ENCODE measurements at places on chromosomes 6 and 20.

- DNase-seq = no peak
Measured at GRCh38 chr20:14758356-14758755, 420.9 kb upstream of the FLRT3 start.

DNA sequence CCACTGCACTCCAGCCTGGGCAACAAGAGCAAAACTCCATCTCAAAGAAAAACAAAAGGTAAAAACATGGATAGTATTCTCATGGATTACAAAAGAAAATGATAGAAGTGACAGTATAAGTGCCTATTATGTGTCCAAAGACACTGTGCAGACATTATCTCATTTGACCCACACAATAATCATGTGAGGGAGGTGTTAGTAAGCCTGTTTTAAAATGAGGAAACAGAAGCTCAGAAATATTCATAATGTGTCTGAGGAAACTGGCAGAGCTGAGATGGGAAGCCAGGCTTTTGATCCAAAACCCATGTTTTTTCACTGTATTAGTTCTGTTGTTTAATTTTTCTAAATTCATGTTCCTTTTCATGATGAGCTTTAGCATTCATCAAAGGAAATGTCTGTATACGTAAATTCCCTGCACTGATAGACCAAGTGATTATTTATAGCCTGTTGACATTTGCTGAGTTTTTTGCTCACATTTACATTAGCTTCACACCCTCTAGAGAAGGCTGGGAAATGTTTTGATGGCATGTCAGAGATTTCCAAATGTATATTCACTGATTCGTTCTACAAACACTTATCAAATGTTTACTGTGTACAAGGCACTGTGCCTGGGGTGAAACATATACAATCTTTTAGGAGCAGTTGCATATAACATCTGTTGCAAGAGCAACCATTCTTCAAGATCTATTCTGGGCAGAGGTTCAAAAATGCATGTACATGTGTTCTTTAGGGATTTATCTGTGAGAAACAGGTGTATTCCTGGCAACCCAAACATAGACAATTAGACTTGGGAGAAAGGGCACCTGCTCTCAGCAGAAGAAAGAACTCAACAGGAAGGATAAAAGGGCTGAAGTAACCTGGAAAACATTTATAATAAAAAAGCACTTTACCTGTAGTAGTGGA lies 331.5 kb downstream of the SAMD5 start:
- no peak for DNase-seq

DNA sequence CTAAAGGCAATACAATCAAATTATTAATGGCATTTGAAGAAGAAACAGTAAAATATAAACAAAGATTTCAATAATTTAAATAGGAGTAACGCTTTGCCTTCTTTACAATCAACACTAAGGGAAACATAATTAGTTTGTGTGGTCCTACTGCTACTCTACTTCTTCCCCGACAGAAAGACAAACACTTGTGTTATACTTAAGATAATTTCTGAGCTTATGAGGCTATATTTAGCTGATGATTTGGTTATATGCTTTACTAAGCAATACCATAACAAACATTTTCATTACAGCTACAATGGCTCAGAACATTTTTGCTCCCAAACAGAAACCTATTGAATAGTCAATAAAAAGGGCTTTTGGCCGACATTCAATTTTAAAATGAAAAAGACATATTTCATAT lies 1217.2 kb upstream of the GJE1 start:
- DNase-seq = no peak

DNA sequence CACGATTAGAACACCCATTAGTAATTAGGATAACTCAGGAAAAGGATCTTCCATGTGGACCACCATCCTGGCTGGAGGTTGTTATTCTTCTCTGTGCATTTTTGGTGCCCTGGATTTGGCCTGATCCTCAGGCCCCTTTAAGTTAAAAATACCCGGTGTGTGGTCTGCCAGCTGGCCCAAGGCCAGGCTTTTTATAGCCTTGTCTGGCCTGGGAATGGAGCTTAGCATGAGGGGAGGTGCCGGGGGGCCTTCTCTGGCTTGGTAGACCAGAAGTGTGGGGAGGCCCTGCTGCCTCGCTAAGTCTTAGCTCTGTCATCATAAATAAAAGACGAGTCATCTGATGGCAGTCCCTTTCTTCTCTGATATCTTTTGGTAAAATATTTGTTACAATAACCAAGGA lies 71.4 kb downstream of the ARID1B start:
- no peak for DNase-seq

GRCh38 chr20:23368316-23369071 lies 6.5 kb downstream of the GZF1 start:
- no peak for DNase-seq

- DNase-seq = no peak
Measured at GRCh38 chr6:159267165-159267564, 98.0 kb downstream of the FNDC1 start.

GRCh38 chr6:169158174-169158573 lies 95.5 kb downstream of the THBS2 start:
- no peak for DNase-seq

DNA sequence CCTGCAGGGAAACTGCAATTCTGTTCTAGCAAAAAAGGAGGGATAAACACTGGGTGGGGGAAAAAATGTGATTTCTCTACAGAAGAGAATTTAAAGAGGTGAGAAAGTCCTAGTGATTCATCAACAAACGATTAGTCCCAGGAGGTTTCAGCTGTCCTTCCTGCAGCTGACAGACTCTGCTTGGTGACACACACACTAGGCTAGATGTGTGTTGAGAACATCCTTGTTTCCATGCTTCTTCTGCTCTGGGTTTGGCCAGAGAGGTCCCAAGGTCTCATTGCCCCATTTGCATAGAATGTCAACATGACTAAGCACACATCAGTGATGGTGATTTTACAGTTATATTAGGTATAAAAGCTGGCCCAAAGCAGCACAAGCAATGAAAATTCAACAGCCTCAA lies 258.3 kb downstream of the NFATC2 start:
- DNase-seq = no peak

GRCh38 chr6:148990403-148990802 lies 243.6 kb downstream of the UST start:
- no peak for DNase-seq

GRCh38 chr6:35091346-35092083 lies 49.6 kb downstream of the TCP11 start:
- DNase-seq = no peak

- DNase-seq = no peak
Measured at GRCh38 chr6:116424001-116424400, 37.2 kb upstream of the CALHM6 start.

- DNase-seq = no peak
Measured at GRCh38 chr6:46651816-46652215, 802 bp downstream of the CYP39A1 start.

GRCh38 chr6:147033267-147033666 lies 170.9 kb upstream of the STXBP5 start:
- DNase-seq = no peak

GRCh38 chr6:5630636-5631035 lies 369.3 kb downstream of the FARS2 start:
- DNase-seq = no peak

- no peak for DNase-seq
Measured at GRCh38 chr6:8000188-8000596, 64.0 kb downstream of the BLOC1S5 start.

GRCh38 chr6:77856391-77856790 lies 203.6 kb downstream of the MEI4 start:
- no peak for DNase-seq

- no peak for DNase-seq
Measured at GRCh38 chr6:22668307-22668706, 98.9 kb downstream of the HDGFL1 start.

DNA sequence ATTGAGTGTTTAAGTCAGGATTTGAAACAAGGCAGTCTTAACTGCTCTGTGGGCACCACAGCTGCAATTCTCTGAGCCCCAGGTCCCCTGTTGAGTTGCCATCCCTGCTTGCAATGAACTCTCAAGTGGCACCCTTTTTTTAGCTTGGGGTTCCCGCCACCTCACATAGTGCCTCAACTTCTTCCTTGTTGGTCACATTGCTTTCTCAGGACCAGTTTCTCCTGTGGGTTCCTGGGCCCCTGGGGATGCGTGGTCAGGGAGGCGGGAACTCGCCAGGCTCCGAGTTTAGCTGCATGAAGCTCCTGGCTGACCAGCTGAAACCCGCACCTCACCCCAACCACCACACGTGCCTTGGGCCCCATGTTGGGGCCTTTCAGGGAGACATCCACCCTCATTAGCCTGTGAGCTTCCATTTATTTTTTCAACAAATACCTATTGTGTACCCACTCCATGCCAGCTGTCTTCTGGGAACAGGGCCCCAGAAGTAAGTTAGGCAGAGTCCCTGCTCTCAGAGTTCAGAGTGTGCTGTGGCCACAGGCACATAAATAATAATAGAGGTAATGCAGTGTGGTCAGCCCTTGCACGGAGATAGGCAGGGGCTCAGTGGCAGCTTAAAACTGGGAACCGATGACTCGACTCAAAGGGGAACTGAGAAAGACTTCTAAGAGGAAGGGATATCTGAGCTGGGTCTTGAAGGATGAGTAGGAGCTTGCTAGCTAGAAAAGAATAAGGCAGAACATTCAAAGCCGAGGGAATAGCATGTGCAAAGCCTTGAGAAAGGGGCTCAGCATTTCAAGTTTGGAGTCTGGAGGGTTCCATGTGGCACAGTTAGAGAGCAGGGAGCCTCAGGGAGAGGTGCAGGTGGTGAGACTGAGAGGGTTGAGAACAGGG lies 33.9 kb upstream of the FAM83D start:
- DNase-seq = no peak

DNA sequence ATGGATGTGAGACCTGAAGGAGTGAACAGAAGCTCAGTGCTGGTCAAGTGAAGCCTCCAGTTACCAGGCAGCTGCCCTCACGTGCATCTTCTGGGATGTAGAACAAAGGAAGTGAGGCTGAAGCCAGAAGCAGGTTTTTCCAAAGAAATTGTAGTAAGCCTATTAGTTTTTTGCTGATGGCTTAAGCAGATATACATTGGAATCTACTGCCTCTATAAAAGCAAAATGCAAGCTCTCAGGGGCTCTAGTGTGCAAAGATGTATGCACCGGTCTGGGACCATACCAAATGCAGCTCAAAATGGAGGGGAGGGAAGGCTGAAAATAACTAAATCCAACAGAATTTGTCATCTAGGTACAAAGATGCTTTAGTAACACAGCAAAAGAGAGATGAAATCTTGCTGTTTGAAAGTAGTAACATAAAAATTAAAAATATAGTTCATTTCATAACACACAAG lies 77.0 kb downstream of the DTNBP1 start:
- DNase-seq = peak; percentile 40

- DNase-seq = no peak
Measured at GRCh38 chr6:160966493-160967229, 24.9 kb upstream of the MAP3K4 start.

GRCh38 chr6:12295558-12296254 lies 5.5 kb downstream of the EDN1 start:
- DNase-seq = no peak

DNA sequence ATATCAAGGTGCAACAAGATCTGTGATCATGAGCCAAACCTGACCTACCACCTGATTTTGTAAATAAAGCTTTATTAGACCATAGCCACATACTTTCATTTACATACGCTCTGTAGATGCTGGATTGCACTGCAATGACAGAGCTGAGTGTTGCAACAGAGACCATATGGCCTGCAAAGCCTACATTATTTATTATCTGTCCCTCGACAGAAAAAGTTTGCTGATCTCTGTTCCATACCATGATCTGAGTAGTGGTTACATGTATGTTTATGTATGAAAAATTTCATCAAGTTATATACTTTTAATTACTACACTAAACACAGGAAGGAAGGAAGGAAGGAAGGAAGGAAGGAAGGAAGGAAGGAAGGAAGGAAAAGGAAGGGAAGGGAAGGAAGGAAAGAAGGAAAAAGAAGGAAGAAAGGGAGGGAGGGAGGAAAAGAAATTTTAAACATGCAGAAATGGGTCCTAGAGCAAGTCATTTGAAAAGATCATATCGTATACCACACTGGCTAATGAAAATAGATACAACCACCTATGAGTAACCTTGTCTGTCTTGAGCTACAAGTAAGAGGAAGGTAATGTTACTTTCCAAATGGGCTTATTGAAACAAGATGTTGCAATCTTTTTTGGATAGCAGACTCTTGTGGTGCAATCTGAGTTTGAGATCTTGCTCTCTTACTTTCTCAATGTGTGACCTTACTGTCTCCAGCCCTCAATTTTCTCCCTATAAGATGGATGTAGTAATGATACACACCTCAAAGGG lies 441.0 kb downstream of the KIF16B start:
- no peak for DNase-seq

GRCh38 chr6:125095580-125096301 lies 57.8 kb upstream of the TPD52L1 start:
- DNase-seq = peak; percentile 55

DNA sequence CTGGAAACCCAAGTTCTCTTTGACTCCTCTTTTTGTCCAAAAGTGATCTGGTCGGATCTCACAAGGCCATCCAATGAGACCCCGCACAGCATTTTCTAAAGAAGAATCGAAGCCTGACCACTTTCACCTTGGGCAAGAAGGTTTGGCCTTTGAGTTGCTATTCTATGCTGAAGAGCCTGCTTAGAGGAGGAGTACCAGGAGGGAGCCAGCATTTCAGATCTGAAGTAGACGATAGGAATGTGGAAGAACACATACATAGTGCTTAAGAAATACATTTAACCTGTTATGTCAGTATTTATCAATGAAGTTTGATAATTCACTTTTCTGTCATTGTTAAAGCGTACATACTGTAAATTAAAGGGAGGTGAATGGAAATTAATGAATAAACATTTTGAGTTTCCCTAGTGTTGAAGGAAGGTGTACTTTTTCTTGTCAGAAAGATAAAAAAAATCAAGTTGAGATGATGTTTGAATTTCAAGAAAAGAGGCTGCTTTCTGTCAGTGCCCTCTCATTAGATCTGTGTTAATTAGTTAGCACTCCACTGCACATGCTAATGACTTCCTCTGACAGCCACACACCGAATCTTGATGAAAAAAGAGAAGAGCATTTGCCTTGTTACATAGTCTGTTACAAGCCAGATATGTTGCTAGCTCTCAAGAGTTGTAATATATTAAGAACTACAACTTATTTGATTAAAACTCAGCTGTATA lies 10.9 kb upstream of the TDRD6 start:
- DNase-seq = no peak

GRCh38 chr20:7696311-7696710 lies 243.9 kb downstream of the HAO1 start:
- no peak for DNase-seq

DNA sequence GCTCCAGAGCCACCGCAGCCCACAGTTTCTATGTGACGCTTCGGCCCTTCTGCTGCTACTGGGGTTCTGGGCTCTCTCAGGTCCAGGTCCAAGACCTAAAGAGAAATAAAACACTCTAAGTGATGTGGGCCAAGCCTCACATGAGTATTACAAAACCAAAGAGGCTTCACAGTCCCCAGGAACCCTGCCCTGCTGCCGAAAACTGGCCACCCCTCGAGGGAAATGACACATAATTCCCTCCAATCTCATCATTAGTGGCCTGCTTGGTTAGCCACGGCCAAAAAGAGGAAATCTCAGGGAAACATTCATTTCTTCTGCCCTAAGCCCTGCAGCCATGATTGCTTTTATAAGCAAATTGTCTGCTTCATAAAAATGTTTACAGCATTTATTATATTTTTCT lies 32.5 kb downstream of the DLL1 start:
- no peak for DNase-seq

- DNase-seq = no peak
Measured at GRCh38 chr6:143965503-143966171, 42.4 kb downstream of the PLAGL1 start.

- DNase-seq = no peak
Measured at GRCh38 chr6:142757852-142758628, 186.9 kb downstream of the HIVEP2 start.

Measured in putamen (tissue), 1 donor.